ENCODE measurements at places on chromosomes 11 and 22.

DNA sequence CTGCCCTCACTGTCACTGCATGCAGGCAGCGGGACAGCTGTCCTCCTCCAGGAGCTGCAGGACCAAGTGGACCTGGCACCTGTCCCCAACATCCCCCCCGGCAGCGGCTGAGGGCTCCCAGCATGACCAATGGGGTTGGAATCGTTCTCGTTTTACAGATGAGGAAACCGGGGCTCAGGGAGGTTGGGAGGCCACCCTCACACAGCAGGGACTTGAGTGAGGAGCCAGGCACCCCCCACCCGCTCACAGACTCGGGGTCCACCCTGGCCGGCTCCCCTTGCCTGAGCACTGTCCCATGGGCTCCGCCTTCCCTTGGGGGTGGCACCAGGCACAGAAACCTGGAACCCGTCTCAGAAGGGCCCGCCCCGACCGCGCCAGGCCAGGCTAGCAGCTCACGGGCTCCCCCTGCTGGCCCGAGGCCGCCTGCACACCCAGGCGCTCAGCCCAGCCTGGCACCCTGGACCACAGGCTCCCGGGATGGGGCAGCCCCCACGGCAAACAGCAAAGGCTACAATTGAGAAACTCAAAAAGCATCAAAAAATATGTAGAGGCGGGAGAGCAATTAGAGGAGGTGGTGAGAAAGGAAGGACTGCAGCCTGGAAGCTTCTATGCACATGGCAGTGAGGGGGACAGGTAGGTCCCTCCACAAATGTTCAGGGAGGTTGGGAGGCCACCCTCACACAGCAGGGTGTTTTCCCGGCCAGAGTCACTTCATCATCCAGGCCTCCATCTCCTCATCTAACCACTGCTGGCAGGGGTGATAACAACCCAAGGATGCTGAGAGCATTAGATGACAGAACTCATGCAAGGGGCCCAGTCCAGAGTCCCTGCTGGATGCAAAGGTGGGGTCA lies 12.8 kb downstream of the MACROD1 start:
- peak; percentile 84 for DNase-seq

- no peak for DNase-seq
Observed at GRCh38 chr11:85725510-85726258, 39.7 kb upstream of the CCDC89 start.

DNA sequence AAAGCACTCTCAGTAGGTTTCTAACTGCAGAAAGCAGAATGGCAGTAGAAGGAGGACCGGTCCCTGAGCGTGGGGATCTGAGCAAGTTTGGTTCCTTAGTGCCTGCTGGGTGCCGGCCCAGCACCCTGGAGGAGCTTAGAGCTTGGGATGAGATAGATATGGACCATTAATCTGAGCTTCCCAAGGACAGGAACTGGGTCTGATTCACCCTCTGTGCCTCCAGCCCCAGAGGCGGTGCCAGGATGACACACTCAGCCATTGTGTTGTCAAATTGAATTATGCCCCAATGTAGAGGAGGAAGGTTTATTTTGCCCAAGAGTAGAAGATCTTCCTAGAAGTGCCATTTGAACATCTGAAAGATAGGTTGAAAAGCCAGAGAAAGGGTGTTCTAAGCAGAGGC lies 4.3 kb downstream of the ZC3H7B start:
- no peak for DNase-seq

DNA sequence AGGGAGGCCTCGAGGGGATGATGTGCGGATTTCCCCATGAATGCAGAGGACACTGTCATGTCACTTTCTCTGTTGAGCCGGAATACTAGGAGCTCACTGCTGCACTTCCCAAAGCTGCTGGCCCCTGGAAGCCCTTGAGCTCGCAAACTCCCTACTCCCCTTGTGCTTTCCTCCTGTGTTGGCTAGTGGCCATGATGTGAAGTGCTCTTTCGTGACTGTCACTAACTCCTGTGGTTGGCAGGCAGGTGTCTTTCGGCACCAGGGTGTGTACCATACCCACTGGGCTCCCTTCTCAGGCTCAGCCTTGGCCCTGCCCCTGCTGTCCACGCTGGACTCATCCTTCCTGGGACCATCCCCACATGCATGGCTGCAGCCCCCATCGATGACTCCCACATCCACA lies 86.2 kb downstream of the BTBD10 start:
- DNase-seq: no peak

DNA sequence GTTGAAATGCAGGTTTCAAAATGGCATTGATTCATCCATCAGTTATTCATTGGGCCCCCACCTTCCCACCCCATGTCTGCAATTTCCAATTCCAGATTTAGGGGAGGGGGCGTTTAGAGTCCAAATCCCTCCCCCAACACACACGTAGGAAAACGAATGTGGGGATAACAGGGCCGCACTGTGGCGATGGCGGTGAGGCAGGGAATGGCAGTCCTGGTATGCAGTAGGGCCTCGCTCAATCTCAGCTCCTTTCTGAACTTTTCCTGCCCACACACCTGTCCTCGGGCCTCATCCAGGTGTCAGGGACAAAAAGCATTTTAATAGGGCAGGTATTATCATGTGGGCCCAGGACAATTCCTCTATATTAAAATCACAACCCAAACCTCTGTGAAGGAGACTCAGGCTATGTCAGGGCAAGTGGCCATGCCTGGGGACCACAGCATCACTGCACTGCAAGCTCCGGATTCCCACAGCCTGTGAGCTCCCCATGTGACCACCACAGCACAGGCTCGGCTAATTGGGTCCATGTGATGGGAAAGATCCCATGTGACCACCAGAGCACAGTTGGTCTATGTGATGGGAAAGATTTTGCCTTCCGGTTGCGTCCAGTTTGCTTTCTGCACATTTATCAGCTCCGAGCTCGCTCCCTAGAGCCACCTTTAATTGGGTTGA lies 44.5 kb downstream of the RTL6 start:
- DNase-seq: peak; percentile 9

GRCh38 chr22:45341498-45341897 lies 31.8 kb downstream of the FAM118A start:
- DNase-seq: peak; percentile 41

- no peak for DNase-seq
Observed at GRCh38 chr11:89176938-89177337, 737 bp upstream of the TYR start.

GRCh38 chr11:3837793-3838192 lies 3.0 kb downstream of the RHOG start:
- DNase-seq: no peak

GRCh38 chr22:36253523-36254490 lies 874 bp downstream of the APOL1 start:
- no peak for DNase-seq

DNA sequence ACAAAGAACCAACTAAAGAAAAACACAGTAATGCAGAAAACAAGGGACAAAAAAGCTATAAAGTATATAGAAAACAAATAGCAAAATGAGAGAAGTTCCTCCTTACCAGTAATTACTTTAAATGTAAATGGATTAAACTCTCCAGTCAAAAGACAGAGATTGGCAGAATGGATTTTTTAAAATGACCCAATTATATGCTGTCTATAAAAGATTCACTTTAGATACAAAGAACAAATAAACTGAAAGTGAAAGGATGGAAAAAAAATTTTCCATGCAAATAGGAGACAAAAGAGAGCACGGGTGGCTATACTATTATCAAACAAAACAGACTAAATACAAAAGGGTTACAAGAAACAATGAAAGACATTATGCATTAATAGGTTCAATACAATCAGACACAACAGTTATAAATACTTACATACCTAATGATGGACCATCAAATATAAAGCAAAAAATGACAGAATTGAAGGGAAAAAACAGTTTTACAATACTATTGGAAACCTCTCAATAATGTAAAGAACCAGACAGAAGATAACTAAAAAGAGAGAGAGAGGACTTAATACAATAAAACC lies 64.6 kb downstream of the NARS2 start:
- no peak for DNase-seq

DNA sequence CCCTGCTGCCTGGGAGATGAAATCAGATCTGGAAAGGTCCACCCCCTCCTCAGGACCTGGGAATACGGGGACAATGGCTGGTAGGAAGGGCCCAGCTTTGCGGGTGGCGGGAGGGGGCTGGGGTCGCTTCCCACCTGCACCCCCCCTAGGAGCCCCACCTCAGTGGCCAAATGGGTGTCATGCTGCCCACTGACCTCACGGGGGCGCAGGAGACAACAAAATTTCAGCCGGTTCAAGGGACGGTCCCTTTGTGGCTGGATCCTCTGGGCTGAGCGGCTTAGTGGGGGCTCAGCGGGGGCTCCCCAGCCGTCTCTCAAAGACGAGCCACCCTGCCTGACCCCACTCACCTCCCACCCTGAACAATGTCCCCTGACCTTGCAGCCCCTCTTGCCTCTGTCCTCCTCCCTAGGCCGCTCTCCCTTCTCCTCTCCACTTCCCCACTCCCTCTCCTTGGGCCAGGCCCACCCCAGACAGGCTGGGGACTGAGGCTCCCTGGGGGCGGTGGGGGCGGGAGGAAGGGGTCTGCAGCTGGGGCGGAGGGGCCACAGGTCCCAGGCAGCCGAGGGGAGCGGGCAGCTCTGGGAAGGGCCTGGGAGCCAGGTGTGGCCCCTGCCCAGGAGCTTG lies 39.3 kb upstream of the H19 start:
- no peak for DNase-seq

DNA sequence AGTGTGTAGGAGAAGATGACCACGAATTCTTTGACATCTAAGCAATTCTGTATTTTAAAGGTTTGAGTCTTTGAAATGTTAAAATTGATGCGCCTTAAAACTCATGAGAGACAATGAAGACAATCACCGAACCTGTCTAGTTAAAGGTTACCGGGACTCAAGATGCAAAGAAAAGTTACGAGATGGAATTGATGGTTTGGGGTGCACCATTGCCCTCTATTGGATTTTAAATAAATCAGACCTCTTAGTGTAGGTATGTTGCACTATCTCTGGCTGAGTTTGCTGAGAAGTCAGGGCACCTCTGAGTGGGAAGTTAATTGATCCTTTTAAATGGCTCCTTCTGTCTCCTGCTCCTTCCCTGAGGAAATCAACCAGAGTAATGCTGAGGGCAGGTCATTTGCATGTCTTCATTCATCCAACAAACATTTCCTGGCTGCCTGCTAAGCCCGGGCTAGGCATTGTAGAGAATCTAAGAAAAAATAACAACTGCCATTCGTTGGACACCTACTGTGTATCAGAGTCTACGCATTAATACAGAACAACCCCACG lies 19.4 kb upstream of the TMA7B start:
- DNase-seq: no peak

GRCh38 chr11:128868841-128869671 lies 2.0 kb upstream of the KCNJ1 start:
- no peak for DNase-seq

DNA sequence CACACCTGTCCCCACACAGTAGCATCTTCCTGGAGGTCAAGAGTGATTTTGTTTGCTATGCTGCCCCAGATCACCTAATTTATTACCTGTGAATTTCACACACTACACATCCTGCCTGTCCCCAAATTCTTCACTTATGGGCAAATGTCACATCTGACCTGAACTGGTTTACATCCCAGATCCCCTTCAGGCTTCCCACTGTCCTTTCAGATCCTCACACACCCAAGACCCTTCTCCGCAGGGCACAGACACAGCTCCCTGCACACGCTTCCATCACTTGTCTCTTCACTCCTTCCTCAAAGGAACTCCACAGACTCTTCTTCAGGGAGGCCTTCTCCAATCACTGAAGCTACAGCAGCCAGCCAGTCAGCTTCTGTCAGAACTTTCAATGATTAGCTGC lies 118.7 kb upstream of the IGLL5 start:
- no peak for DNase-seq

GRCh38 chr11:64268025-64268892 lies 16.2 kb downstream of the BAD start:
- DNase-seq: no peak

DNA sequence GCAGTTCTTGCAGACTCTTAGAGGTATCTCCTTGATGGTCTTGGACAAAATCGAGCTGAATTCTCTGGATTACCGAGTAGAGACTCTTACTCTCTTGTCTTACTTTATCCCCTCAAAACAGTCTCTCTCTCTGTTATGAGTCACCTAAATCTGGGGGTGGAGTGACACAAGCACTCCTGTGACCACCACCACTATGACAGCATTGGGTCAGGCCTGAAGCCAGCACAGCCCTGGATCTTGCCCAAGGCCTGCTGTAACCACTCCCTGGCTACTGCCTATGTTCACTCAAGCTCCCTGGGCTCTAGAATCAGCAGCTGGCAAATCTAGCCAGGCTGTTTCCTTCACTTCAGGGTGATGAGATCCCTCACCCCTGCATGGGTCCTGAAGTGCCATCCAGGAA lies 662.5 kb downstream of the LUZP2 start:
- DNase-seq: no peak

DNA sequence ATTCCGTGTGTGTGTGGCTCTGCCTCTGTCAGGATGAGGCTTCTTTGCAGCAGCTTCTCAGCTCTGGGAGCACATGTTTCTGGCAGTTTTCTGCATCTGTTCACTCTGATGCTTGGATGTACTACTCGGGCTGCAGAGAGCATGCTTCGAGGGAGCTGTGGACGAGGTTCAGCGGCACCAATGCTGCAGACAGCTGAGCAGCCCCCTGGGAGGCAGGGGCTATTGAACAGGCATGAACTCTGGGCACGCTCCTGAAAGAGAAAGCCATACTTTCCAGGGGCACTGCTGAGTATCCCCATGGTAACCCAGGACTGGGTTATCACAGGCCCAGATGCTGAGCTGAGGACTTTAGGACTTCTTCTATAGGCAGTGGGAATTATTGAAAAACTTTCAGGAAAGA lies 33.8 kb downstream of the ADAMTS8 start:
- DNase-seq: no peak

- no peak for DNase-seq
Observed at GRCh38 chr11:30245621-30246020, 14.8 kb downstream of the FSHB start.

- no peak for DNase-seq
Observed at GRCh38 chr11:2307501-2308331, 5.9 kb downstream of the TSPAN32 start.

DNA sequence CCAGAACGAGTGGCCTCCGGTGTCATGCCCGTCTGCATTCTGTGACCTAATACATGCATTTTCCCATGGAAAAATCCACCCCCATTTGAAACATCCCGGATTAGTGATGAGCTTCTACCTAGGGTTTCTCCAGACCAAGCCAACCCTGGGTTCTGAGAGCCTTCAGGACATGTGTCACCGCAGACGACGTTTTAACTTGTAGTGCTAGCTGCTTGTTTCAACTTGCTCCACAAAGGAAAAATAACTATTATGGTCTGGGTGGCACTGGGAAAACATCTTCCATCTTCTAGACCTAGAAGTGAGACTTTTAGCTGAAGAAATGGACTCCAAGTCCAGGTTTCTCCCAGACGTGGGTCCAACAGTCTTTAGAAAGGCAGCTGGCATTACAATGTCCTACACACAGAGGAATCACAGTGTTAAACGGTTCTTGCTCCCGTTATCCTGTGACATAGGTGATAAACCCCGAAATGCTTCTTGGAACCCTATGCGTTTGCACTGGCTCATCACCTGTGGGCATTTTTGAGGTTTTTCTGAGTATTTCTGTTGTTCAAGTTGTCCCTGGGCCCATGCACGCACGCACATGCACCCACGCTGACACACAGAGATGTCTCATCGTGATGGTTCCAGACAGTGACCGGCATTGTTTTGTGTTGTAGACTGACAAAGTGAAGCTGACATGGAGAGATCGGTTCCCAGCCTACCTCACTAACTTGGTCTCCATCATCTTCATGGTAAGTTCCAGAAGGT lies 46.6 kb upstream of the FADD start:
- no peak for DNase-seq

GRCh38 chr11:3201677-3202181 lies 16.9 kb downstream of the MRGPRG start:
- peak; percentile 21 for DNase-seq

- DNase-seq: no peak
Observed at GRCh38 chr11:19093976-19094375, 23.0 kb upstream of the ZDHHC13 start.

- no peak for DNase-seq
Observed at GRCh38 chr11:75233754-75234172, 6.8 kb upstream of the TPBGL start.

All from activated CD4-positive, CD25-positive, alpha-beta regulatory T cell treated with anti-CD3 and anti-CD28 coated beads, Interleukin-2, amount 50 U/mL, for 72 hours (primary cell).